ENCODE measurements at places on chromosomes 11 and 22.

GRCh38 chr22:46604306-46604690 lies 15.9 kb upstream of the GRAMD4 start:
- DNase-seq, result peak; percentile 52

- no peak for DNase-seq
Observed at GRCh38 chr11:1302041-1302460, 7.4 kb downstream of the TOLLIP start.

GRCh38 chr22:43998679-43999264 lies 25.3 kb upstream of the PARVB start:
- DNase-seq, result no peak

- no peak for DNase-seq
Observed at GRCh38 chr11:129580278-129580677, 204.6 kb downstream of the BARX2 start.

- DNase-seq, result no peak
Observed at GRCh38 chr11:70303070-70303469, 32.6 kb downstream of the PPFIA1 start.

GRCh38 chr11:75790986-75791385 lies 22.4 kb downstream of the DGAT2 start:
- no peak for DNase-seq

DNA sequence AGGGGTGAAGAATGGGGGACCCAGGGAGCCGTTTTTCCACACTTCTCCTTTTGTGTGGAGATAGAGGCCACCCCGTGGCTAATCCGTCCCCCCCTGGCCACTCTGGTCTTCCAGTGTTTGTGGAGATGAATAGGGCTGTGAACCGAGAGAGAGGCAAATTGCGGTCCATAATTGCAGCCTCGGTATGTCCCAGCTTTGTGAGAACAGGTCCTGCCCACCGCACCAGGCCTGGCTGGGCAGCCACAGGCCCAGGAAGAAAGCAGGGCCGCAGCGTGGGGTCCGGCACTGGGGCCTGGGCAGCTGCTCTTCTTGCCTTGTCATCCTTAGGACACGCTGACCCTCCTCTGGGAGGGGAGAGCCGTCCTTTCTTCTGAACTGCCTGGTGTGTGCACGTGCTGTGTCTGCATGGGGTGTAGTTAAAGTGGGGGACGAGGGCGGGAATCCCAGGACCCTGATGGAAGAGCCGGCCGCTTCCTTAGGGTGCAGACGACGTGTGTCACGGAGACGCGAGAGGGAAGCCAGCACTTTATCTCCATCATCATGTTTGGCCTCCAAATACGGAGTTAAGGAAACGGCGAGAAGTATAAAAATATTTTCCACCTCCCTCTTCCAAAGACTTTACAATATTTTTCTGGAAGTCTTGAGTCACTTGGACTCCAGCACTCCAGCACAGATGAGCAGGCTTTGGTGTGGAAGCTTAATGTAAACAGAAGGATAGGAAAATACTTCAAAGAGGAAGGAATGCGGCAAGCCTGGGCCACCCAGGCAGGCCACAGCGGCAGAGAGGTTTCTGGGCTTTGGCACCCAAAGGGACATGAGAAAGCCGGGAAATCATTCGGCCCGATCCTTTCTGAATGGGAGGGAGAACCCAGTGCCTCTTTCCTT lies 1248.4 kb downstream of the BRD1 start:
- no peak for DNase-seq

Data from stimulated activated naive CD4-positive, alpha-beta T cell treated with Interleukin-2 at 50 U/mL for 16 hours (primary cell).